ENCODE measurements at places on chromosomes 3 and 15.
A peak's percentile ranks its signal among the peaks of the same experiment; 100 is the strongest.

- DNase-seq, result no peak
Measured at GRCh38 chr3:126456211-126456610, 19.5 kb downstream of the ZXDC start.

DNA sequence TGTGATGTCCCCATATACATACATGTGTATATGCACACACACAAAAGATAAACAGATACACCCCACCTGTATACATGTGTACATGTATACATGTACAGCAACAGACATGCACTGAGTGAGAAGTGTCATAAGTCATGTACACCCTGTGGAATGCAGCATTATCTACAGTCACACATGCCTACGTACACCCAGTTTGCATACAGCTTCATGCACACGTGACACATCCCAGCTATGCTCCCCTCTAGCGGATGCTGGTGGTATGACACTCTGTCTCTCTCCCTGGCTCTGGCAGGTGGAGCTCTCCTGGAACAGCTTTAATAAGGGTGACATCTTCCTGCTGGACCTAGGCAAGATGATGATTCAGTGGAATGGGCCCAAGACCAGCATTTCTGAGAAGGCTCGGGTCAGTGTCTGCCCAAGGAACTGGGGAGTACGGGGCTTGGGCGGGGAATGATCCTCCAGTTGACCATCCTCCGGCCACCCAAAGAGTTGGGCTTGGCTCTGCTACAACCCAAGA, 6.3 kb downstream of the VILL start:
- DNase-seq, result peak; percentile 88

GRCh38 chr3:184637705-184638104, 74.2 kb downstream of the MAGEF1 start:
- no peak for DNase-seq

DNA sequence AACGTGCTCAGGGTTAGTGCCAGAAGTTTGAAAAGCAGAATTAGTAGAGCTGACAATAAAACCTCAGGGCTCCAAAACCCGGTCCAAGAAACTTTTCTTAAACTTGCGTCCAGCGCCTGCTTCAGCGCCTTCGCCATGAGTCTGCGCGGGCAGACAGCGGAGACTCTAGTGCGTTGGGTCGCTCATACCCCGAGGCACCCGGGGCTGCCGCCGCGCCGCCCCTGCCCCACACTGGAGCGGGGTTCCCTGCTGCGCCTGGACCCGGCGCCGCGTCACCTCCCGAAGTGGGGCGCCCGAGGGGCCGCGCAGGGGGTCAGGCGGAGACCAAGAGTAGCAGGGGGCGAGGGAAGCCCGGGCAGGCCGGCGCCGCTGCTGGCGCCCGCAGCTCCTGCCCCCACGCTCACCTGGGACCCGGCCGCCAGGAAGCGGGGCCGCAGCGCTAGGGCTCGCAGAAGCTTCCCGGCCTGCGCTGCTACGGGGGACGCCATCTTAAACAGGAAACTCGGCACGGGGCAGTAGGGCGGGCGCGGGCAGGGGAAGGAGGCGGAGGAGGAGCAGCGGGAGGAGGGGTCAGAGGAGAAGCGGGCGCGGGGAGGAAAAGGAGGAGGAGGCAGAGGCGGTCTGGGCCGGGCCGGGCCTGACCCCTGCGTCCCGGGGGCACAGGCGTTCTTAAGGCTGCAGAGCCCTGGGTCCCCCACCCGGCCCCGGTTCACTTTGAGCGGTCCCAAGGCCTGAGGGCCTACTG, at the start of gene SUCLG2:
Gene SUCLG2, minus strand, starts transcription at position 514 of the 745 bp plus-strand sequence. Its CDS starts 26 bp downstream, at position 488.
- peak; percentile 61 for DNase-seq

- DNase-seq, result no peak
Measured at GRCh38 chr15:86744198-86744780, 664.6 kb downstream of the AGBL1 start.

DNA sequence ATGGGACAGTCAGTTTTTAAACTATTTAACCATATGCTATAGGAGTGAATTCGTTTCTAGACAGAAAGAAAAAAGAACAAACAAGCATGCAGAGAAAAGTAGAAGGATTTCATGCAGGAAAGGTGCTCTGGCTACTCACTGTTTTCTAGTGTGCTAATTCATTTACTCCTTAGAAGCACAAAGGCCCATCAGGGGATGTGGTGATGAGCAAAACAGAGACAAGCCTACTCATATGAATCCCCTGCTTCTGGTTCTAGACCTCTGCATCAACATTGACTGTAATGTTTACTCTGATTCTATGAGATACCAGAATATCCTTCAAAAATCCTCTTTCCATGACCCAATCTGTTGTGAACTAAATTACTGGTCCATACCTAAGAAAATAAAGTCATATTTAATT, 801.9 kb downstream of the PLOD2 start:
- no peak for DNase-seq

DNA sequence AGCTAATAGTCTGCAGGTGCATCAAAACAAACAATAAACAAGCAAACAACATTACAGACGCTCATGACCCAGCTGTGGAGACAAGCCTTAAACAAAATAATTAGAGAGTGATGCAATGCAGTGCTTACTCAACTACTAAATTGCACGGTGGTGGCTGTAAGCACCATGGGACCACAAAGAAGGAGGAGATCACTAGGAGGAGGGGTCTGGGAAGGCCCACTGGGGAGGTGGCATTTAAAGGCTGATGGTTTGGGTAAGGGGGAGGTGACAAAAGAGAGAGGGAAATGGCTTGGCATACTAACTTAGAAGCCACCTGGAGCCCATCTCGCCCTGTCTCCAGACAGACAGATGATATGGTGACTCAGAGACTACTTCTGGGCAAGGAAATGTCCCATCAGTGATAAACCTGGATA, 516.7 kb downstream of the FOXP1 start:
- DNase-seq, result peak; percentile 39

GRCh38 chr15:101169495-101170071, 82.3 kb downstream of the CHSY1 start:
- DNase-seq, result no peak

DNA sequence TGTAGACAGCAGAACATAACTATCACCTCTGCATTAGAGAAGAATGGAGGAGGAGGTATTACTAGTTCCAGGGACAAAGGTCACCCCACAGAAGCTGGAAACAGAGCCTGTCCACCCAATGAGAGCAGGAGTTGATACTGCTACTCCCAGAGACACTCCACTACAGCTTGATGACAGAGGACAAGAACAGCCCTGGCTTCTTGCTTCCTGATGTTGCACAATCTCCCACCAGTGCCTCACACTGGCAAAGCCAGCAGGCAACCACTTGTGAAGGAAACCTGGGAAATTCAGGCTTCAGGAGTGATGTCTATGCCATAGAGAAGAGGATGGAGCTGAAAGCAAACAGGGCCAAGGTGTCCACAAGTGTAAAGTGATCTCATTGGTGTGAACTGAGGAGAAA, 78.0 kb upstream of the POU1F1 start:
- no peak for DNase-seq

GRCh38 chr3:170865209-170866094, 4.5 kb downstream of the RPL22L1 start:
- no peak for DNase-seq

- no peak for DNase-seq
Measured at GRCh38 chr3:8420612-8421011, 81.0 kb upstream of the LMCD1 start.

DNA sequence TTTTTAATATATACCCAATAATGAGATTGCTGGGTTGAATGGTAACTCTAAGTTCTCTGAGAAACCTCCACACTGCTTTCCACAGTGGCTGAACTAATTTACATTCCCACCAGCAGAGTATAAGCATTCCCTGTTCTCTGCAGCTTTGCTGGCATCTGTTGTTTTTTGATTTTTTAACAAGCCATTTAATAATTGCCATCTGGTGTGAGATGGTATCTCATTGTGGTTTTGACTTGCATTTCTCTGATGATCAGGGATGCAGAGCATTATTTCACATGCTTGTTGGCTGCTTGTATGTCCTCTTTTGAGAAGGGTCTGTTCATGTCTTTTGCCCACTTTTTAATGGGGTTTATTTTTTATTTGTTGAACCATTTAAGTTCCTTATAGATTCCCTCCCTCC, 75.0 kb upstream of the EPHB3 start:
- no peak for DNase-seq

DNA sequence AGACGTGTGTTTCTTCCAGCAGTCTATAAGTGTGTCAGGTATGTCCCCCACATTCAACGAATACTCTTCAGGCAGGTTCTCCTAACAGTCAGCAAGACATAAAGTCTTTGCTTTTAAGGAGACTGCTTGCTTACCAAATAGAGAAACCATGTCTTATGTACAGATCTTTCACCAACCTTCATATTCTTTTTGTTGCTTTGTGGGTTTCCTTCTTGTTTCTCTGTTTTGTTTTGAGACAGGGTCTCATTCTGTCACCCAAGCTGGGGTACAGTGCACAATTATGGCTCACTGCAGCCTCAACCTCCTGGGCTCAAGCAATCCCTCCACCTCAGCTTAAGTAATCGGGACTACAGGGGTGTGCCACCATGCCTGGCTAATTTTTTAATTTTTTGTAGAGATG, 14.3 kb downstream of the DYNC1LI1 start:
- no peak for DNase-seq

DNA sequence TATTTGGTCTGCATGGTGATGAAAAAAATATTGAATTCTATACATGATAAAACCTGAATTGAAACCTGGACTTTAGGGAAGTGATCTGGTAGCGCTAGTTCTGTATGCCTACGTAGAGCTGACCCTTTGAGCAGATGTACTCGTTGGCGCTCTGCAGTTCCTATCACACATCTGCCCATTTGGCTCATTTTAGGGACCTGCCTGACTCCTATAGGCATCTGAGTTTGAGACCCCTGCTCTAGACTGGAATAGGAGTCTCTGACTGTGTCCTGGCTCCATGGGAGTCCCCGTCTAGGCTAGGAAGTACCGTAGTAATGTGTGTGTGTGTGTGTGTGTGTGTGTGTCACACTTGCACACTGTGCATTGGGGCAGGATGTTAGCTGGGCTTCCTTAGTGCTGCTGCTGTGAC, 21.2 kb downstream of the STARD5 start:
- no peak for DNase-seq

DNA sequence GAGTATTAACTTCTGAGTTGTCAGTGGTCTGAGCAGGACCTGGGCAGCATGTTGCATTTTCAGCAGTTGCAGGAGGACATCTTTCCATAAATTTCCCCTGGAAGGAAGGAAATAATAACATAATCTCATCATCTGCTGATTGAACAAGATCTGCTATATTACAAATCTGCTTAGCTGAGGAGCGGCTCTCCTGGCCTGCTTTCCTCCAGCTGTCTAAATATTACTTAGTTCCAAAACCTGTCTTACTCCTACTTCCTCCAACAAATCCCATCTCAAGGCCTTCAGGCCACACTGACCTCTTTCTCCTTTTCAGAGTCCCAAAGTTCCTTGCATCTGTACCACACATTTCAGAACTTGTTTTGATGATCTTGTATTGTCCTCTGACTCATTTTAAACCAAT, 364.4 kb upstream of the MCTP2 start:
- no peak for DNase-seq

- no peak for DNase-seq
Measured at GRCh38 chr3:149967086-149967685, 3.5 kb downstream of the PFN2 start.

DNA sequence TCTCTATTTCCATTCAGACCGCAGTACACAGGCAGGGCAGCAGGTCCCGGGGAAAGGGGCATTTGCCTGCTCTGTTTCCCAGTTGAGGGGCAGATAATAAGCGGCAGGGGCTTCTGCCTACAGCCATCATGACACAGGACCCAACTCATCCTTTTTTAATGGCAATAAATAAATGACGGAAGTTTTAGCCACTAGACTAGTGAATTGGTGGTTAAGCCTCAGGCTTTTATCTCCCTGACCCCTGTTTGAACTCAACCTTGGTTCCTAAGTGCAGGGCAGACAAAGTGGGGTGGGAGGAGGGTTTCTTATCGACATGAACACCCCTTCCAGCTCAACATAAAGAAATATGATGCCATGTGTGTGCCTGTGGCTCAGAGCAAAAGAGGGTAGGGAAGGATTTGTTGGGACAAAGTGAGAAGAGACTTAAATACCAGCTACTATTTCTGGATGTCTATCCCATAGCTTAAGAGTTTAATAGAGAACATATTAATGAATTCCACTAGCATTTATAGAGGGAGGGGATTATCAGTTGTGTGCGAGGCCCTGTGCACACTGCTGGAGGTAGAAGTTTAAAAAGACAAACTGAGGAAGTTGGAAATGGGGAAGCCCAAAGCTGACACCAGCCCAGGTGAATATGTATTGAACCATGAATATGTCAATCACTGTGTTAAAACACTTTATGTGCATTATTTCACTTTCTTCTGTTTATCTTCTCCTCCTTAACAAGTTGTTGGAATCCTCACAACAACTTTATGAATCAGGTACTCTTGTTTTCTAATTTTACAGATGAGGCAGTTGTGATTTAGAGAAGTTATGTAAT, 939.4 kb downstream of the MCTP2 start:
- DNase-seq, result no peak

- no peak for DNase-seq
Measured at GRCh38 chr3:140276703-140277102, 341.7 kb downstream of the CLSTN2 start.

DNA sequence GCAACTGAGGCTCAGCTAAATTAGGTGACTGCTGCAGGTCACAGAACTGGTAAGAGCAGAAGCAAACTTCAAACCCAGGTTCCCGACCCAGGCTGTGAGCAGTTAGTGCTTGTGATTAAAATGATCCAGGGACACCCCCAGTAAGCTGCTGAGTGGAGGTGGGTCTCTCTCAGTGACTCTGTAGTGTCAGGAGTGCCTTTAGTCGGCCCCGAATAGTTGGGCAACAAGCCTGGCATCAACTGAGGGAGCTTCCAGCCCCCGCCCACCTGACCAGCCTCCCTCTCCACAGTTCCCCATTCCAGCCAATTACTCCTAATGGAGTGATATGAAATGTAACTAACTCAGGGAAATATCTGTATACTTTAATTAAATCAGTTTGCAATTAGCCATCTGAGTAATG, 168.0 kb upstream of the SMAD3 start:
- no peak for DNase-seq

GRCh38 chr3:106821801-106822200, 555.4 kb upstream of the CCDC54 start:
- no peak for DNase-seq

DNA sequence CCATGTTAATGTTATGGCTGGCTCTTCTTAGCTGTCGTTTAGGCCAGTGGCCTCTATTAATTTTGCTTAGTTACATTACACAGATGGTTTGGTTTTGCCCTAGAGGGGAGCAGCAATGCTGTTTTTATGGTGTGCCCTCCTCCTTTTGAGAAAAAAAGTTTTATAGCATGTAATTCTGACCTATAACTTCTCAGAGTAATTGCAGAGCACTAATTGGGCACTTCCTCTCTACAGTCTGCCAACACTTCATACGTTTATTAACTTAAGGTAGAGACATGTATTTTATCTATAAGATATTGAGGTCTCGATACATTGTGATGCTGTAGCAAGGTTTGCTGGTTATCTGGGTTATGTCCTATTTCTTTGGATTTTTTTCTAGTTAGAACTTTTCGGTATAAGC, 12.2 kb downstream of the SLC25A26 start:
- no peak for DNase-seq

All from hepatic stellate cell (primary cell).